ENCODE measurements at places on chromosomes 16 and 17.

DNA sequence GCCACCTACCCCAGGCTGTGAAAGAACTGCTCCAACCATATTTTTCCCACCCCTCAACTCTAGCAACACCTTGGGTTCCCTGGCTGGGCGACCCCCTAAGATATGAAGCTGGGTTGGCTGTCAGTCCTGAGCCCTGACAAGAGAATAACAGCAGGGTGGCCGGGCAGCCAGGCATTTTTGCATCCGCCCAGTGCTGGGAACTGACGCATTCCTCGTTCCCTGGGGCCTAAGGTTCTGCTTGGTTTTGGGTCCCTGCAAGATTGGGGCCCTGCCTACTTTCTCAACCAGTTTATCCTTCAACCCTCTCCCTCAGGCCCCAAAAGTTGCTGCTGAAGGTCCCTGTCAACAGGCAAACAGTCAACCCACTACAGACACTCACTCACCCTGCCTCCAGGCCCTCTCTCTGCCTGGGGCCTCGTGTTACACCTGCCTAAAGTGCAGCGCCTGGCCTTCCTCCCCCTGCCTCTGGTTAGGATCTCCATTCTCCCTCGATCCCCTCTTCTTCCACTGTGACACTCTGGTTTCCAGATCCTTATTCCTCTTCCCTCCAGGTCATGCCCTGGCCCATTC, 151.5 kb downstream of the STX8 start:
- no peak for DNase-seq

DNA sequence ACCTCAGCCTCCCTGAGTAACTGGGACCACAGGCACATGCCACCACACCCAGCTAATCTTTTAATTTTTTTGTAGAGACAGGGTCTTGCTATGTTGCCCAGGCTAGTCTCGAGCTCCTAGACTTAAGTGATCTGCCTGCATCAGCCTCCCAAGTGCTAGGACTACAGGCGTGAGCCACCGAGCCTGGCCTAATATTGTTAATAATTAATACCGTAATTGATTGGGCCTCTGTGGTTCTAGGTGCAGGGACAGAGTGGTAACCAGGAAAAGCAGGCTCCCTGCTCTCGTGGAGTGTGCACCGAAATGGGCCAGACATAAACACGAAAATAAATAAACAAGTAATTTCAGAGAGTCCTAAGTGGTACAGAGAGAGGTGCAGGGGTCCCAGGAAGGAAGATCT, 241.0 kb downstream of the GSG1L start:
- no peak for DNase-seq

DNA sequence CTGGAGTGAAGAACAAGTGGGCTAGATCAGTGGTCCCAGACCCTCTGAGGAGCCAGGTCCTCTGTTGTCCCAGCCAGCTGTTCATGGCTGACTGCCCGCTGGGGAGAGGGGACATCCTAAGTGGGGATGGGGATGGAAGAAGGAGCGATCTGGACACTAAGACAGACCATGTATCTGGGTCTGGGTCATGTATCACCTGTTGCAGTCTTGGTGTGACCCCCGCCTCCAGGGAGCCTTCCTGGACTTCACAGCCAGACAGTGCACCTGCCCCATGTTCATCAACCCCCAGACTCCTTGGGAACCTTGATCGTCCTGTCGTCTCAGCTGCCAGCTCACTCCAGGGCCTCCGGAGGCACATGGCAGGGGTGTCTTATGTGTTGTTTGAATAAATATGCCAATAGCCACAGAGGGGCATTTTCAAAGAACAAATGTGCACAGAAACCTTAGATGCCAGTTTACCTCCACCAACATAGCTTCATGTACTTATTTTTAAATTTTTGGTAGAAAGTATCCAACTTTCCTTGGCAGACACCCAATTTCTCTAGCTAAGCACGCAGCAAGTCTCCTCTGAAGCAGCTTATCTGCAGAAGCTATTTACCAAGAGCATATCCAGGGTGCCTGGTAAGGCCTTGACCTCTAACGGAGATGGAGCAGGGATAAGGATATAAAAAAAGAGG, 43.2 kb downstream of the CRISPLD2 start:
- no peak for DNase-seq

DNA sequence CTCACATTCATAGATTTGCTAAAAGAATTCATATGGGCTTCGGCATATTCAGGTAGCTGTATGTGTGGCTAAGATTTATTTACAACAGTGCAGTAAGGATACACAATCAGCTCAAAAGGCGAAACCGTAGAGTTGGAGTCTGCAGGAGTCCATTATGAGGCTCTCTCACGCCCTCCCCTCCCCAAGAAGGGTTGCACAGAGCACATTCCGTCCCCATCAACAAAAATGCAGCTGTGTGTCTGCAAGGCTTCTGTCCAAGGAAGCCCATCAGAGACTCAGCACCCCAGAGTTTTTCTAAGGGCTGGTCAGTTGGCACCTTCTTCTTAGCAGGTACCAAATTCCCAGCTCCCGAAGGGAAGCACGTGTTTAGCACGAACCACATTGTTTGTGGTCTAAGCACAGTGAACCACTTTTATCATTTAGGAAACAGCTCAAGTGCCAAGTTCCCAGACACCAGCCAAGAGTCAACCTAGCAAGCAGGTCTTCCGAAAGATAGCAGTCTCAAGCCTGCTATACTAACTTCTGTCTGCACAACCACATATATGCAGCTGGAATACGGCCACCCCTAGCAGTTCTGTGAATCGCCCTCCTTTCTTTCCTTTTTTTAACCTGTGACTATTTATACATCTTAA, 28.5 kb upstream of the MEAK7 start:
- DNase-seq = no peak

GRCh38 chr17:41352597-41353366, 2.2 kb upstream of the KRT33A start:
- DNase-seq = no peak

- DNase-seq = no peak
Measured at GRCh38 chr16:59973966-59974365, 1239.8 kb upstream of the GOT2 start.

DNA sequence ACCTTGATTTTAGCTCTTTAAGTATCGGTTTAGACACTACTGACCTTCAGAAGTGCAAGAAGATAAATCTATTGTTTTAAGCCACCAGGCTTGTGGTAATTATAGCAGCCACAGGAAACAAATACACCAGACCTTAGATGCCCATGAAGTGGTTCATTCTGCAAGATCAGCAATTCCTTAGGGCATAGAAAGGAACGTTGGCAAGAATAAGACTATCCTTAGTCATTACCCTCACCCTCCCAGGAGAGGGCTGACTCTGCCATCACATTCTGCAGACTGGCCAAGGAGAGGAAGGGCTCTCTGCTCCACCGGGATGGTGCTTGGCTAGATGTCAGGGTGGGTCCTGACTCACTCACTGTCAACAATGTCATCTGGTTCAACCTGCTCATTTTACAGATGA, 14.1 kb upstream of the NDEL1 start:
- no peak for DNase-seq

- DNase-seq = no peak
Measured at GRCh38 chr16:73565263-73565662, 517.3 kb upstream of the ZFHX3 start.

- no peak for DNase-seq
Measured at GRCh38 chr16:83615141-83615952, 192.4 kb upstream of the HSBP1 start.
